ENCODE measurements at places on chromosomes 7 and 10.
A peak's percentile ranks its signal among the peaks of the same experiment; 100 is the strongest.

DNA sequence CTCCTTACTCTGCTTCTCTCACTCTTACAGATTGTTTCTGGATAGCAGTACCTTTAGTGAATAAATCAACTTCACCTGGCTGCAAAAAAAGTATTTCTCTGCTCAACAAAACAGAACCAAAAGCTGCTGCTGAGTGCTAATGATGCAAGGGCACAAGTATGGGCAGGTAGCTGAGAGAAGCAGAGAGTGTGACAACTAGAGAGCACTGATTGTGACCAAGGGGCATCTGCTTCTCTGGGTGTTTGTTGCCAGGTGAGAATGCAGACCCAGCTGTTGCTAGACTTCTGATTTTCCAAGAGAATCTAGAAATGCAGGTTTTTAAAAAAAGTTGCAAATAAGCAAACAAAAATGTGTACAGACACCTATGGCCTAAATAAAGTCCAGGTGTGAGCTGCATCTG lies 25.3 kb upstream of the PPIF start:
- no peak for DNase-seq

DNA sequence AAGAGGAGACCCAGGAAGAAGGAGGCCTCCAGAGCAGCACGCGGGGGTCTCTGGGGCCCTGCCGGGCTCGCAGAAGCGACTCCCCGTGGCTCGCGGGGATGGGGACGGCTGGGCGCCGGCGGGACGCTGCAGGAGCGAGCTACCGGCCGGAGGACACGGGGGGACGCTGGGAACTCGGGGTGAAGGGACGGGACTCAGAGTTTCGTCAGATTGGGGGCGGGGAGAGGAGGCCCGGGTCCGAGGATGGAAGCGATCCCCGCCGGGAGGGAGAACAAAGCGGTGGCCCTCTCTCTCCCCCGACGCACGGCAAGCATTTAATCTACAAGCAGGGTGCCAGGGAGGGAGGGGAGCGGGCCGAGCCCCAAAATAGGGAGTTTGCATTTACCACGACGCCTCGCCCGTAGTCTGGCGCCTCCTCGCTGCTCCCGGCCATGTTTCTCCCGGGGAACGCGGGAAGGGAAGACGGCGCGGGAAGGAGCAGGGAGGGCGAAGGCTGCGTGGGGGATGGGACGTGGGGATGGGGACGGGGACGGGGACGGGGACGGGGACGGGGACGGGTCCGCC lies at the start of gene PRTFDC1:
Gene PRTFDC1 (minus strand): TSS at position 464 of the 564 bp plus-strand sequence. CDS start 31 bp downstream, at position 433.
- no peak for DNase-seq

DNA sequence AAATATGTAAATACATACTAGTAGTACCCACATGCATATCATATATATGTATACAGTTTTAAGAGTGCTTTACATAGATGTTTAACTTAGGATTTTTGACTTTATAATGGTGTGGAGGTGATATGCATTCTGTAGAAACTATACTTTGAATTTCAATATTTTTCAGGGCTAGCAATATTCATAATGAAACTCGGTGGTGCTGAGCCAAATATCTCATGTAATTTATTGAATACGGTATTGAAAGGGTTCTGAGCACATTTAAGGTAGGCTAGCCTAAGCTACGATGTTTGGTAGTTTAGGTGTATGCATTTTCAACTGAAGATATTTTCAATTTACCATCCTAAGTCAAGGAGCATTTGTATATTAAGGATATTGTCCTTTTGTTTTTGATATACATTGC lies 36.0 kb downstream of the ZNRF2 start:
- DNase-seq: no peak

GRCh38 chr7:68146983-68147382 lies 1150.3 kb downstream of the TYW1 start:
- no peak for DNase-seq

GRCh38 chr7:25287291-25287690 lies 59.0 kb upstream of the NPVF start:
- no peak for DNase-seq

GRCh38 chr7:6078548-6078947 lies 47.4 kb downstream of the ANKRD61 start:
- no peak for DNase-seq

- DNase-seq: no peak
Measured at GRCh38 chr7:73707045-73707631, 12.3 kb downstream of the STX1A start.

GRCh38 chr10:105702211-105702610 lies 1061.1 kb downstream of the SORCS3 start:
- DNase-seq: no peak

DNA sequence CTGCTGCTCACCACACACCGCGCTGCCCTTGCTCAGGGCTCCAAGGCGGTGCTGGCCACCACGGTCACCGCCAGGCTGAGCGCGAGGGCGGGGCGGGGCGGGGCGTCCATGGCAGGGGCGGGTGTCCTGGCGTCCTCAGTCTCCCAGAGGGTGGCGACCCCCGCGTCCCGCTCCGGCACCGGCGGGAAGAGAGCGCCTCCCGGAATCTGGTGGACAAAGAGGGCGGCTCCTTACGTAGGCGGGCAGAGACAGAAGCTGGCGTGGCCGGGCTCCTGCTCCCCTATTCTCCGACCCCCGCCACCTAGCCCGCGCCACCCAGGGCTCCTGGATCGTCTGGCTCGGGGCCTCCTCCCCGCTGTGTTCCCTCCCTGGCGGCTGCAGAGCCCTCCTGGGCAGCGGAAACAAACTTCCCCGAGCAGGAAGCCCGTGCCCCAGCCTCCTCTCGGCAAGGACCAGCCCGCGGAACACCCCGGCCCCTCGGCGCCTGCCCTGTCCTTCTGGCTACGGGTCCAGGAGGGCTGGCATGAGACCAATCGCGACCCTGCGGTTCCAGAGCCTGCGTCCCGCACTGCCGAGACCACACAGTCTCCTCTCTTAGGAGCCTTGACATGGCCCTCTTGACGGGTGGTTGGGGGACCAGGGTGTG lies 133.8 kb upstream of the ZNF92 start:
- no peak for DNase-seq

DNA sequence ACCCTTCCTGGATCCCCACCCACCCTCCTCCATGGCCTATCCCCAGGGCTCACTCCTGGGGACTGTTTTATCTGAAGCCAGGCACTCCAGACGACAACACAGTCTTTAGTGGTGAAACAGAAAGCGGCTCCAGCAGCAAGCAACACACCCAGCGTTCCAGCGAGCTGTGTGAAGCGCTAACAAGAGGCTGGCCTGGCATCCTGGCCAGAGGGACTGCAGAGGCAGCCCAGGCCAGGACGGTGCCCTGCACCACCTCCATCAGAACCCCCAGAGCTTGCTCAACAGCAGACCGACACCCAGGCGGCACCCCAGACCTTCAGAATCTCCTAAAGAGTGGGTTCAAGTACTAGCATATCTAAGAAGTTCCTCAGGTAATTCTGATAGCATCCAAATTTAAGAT lies 2.0 kb upstream of the CPXM2 start:
- DNase-seq: no peak

DNA sequence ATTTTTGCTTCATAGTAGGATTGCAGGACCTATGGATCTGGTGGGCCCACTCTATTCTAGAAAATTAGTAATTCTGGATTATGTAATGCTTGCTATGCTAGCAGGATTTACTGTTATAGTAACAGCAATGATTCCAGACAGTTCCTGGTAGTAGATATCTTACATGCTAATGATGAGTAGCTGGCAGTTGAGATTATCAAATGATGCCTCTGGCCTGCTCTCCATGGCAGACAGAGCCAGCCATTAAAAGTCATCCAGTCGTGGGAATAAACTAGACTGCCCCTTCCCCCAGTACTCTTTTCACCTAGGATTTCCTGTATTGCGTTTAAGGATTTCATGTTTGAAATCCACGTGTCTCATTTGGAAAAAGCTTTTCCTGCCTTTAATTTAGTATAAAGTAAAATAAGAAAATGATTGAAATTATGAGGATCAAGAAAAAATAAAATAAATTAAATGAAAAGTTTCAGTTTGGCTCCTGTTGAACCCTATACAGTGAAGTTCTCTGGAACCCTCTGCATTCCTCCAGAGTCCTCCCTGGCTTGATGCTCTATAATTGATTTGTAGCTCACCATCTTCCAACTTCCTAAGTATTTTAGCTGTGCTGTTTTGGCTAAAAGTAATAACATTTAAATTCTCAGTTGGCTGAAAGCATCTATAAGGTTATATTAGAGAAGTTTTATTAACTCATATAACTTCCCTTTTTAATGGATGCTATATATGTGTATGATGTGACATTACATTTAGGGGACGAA lies 14.6 kb downstream of the UMAD1 start:
- no peak for DNase-seq

DNA sequence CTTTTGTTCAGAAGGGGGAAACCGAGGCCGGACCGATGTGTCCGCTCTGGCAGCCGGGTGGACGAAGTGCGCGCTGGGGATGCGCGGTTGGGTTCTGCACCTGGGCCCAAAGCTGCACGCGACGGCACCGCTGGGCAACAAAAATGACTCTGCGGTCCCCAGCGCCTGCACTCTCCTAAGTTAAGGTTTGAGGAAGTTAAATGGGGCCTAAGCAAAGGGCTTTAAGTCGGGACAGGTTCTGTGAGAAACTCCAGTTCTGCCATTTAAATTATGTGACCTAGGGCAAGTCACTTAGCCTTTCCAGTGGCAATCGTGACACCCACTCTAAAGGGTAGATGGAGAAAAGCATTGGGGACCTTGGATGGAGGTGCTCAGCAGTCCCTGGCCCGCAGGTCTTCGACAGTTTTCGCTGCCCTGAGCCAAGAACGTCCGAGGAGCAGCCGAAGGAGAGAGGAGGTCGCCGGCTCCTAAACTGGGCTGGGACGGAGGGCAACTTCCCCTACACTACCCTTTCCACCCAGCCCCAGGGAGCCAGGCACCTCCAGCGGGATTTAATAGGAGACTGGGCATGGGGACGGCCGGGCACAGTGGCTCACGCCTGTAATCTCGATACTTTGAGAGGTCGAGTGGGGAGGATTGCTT lies 534 bp upstream of the ACBD5 start:
- no peak for DNase-seq

DNA sequence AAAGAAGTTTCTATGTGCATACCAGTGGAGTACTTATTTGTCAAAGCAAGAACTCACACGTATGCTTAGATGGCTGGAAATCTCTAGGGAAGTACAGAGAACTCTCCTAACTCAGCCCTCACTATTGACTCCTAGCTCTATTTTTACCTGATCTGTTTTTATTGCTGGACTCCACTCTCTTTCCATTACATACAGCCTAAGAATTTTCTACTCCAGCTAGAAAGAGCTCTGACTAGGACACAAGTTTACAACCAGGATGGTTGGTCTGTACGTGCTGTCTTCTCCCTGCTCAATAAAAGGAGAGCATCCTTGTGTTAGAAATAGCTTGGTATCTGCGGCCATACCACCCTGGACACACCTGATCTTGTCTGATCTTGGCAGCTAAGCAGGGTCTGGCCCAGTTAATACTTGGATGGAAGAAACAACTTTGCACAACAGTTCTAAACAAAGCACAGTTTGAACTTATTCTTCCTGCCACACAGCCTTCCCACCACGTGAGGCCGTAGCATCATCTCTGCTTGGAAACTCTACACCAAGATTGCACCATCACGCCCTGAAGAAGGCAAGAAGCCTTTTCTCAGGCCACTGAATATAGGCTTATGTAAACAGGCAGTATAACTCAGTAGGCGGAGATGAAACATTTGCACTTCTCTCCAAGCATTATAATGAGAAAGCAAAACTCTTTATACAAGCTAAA lies 50.7 kb downstream of the KCNMA1 start:
- peak; percentile 82 for DNase-seq

- no peak for DNase-seq
Measured at GRCh38 chr10:55426138-55426537, 625.1 kb upstream of the PCDH15 start.

GRCh38 chr10:76286536-76286935 lies 855.1 kb downstream of the LRMDA start:
- no peak for DNase-seq

- DNase-seq: no peak
Measured at GRCh38 chr7:143934526-143935325, at the start of gene OR2F2. Gene OR2F2, plus strand, starts transcription at chr7:143935233. Its CDS starts 0 bp downstream, at chr7:143935233.

- no peak for DNase-seq
Measured at GRCh38 chr10:49650724-49651034, 28.8 kb upstream of the C10orf53 start.

DNA sequence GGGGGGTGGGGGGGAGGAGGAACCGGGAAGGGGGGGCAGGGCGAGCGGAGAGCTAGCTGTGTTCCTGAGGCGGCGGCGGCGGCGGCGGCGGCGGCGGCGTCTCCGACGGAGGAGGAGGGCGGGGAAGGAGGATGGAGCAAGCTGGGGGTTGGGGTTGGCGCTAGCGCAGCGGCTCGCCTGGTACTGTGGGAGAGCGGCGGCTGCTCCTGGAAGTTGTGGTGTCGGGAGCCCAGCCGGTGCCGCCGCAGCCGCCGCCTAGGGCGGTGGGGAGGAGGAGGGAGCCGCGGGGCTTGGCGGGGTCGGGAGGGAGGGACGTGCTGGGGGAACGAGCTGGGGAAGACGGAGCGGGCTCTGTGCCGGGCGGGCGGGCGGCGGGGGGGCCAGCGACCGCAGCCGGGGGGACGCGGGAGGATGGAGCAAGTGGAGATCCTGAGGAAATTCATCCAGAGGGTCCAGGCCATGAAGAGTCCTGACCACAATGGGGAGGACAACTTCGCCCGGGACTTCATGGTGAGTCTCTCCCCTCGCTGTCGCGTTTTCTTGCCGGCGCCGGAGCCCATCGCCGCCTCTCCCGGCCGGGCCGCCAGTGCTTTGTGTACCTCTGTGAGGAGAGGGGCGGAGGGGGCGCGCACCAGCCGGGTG lies at the start of gene PTPN12:
Gene PTPN12 (plus strand): TSS at position 160 of the 642 bp plus-strand sequence. CDS start 252 bp downstream, at position 412.
- peak; percentile 32 for DNase-seq

- no peak for DNase-seq
Measured at GRCh38 chr7:1093916-1094508, 6.1 kb downstream of the GPER1 start.

Measured in brain pericyte (primary cell).